ENCODE measurements at places on chromosomes 1 and 21.

DNA sequence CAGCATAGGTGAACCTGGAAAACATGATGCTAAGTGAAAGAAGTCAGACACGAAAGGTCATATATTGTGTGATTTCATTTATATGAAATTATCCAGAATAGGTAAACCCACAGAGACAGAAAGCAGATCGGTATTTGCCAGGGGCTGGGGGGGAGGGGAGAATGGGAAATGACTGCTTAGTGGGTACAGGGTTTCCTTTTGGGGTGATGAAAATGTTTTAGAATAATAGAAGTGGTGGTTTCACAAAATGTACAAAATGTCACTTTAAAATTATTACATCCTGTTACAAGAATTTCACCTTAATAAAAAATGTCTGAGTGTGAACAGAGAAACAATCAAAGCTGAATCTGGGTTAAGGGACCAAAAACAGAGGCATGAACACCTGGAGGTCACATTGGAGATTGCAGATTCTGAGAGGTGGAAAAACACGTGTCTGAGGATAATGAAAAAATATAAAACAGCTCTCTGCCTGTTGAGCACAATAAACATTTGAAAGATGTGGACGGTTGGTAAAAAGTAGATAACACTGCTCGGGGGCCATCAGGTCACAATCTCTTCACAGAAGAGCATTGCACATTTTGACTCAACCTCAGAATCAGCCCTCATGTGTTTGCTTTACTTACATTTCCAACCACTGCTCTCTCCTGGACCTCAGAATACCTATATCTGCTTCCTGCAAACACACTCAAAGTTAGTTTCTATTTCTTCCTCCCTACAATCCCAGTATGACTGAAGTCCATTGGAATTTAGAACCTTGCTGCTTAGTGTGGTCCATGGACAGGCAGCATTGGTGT lies 3.2 kb downstream of the SLAMF6 start:
- no peak for DNase-seq

GRCh38 chr1:41418857-41419583 lies 57.8 kb downstream of the FOXO6 start:
- DNase-seq = no peak

DNA sequence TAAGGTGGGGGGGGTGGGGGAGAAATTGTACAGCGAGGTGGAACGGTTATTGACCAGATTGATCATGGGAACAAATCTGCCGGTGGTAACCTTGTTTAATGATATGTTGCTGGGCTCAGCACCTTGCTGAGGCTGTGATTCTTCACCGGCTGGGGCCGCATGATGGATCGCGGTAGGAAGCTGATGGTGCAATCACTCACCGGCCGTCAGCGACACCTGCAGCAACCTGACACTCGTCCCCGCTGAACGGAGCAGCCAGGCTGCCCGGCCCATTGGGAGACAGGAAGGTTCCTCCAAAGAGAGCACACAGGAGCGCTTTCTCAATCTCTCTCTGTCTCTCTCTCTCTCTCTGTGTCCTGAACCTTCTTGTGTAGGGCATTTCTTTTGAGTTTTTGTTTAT lies 128.5 kb upstream of the RRP15 start:
- DNase-seq = no peak

DNA sequence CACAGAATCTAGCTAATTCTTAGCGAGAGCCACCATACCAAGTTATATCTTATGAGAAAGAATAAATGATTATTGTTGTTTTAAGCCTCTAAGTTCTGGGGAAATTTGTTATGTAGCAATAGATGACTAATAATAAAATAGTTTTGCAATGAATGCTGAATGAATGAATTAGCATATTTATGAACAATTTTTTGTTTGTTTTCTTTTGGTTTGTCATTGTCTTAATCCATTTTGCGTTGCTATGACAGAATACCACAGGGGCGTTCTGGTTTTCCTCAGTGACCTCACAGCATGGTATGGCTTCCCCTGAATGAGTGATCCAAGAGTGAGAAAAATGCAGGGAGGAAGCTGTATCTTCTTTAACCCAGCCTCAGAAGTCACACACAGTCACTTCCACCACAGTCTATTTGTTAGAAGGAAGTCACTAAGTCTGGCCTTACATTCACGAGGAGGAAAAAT lies 53.8 kb upstream of the HPDL start:
- no peak for DNase-seq

DNA sequence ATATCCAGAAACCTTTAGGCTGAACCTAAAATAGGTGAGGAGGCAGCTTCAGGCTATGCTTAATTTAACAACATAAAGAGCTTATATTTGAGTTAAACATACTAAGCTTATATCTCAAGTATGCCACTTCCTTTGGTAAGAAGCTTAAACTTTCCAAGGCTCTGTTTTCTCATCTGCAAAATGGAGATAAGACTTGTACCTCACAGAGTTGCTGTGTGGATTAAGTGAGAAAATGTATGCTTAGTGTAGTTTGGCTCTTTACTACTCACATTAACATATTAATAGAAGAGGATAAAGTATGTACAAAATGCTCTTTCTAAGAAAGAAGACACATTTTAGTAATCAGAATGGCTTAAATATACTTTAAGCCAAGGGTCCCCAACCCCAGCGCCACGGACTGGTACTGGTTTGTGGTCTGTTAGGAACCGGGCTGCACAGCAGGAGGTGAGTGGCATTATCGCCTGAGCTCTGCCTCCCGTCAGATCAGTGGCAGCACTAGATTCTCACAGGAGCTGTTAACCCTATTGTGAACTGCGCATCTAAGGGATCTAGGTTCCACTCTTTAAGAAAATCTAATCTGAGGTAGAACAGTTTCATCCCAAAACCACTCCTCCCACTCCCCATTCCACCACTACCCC lies 77.2 kb downstream of the HS2ST1 start:
- no peak for DNase-seq

DNA sequence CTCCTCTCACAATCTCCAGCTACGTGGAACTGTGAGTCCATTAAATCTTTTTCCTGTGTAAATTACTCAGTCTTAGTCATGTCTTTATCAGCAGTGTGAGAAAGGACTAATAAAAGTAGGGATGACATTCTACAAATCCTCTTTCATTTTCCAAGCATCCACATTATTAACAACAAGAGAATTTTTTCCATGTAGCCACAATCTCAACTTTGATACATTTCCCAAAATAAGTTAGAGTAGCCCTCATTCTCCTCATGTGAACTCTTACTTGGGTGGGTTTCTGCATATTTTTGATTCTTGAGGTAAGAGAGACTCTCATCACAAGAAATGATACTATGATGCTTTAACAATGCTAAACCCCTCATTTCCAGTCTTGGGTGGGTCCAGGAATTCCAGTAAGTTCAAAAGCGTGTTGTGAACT lies 52.8 kb downstream of the TNFSF18 start:
- no peak for DNase-seq

GRCh38 chr1:43004587-43005459 lies 46.2 kb upstream of the SLC2A1 start:
- no peak for DNase-seq

GRCh38 chr1:67735806-67736627 lies 51.0 kb downstream of the GADD45A start:
- DNase-seq = no peak

DNA sequence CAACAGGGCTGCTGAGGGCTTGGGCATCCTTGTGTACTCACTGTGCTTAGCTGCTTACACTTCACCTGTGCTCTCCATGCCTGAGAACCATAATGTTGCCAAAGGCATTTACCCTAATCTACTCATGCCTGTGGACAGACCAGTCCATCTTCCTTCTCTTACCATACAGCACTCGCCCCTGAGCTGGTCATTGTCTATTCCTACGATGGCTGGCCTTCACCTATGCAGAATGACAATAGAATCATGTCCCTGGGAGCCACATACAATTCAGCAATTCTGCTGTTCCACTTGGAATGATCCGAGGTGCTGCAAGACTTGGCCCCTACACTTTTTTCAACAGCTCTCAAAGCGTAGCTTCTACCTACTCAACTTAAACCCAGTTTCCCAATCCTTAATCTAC lies 96.5 kb downstream of the PAPPA2 start:
- DNase-seq = no peak

DNA sequence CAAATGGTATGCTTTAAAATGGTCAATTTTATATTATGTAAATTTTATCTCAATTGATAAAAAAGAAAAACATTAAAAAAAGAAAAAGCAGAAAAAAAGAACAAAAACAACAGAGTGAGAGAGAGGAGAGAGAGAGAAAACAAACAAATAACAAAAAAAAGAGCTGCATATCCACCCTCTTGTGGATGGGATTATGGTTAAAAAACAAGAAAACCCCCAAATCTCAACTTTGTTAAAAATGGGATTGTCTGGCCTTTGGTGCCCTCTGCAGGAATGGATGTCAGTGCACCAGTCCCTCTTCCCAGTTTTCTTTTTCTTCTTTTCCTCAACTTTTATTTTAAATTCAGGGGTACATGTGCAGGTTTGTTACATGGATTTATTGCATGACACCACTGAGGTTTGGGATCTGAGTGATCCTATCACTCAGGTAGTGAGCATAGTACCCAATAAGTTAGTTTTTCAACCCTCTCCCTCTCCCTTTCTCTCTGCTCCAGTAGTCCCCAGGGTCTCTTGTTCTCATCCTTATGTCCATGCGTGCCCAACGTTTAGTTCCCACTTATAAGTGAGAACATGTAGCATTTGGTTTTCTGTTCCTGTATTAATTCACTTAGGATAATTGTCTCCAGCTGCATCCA lies 28.1 kb downstream of the RNF187 start:
- DNase-seq = no peak

- DNase-seq = no peak
Measured at GRCh38 chr21:34570313-34570712, 44.6 kb downstream of the RCAN1 start.

- no peak for DNase-seq
Measured at GRCh38 chr21:35273333-35273732, 224.2 kb upstream of the RUNX1 start.

DNA sequence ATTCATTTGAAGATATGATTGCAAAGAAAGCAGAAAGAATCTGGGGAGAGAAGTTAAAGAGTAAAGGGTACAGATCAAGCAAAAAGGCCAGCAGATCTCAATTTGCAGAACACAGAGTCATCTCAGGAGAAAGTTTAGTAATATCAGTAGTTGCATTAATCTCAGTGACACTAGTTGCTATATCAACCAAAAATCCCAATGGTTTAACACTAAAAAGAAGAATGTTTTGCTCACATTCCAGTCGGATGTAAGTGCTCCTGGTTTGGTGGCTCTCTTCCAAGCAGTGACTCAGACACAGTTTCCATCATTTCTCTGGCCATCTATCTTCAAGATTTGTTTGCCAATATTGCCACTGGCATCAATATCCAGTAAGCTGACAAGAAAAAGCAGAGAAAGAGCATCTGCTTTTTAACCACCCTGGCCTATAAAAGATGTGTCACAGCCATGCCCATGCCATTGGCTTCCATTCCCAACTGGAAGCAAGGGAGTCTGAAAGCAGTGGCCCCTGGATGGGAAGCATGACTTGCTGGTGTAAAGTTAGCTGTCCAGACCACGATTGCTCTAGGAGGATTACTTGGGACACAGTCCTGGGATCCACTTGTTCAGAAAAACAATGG lies 45.5 kb upstream of the AIM2 start:
- DNase-seq = no peak

GRCh38 chr1:40782371-40782956 lies 1.1 kb upstream of the KCNQ4 start:
- no peak for DNase-seq

GRCh38 chr1:98796049-98796448 lies 134.5 kb downstream of the SNX7 start:
- DNase-seq = no peak

- DNase-seq = no peak
Measured at GRCh38 chr21:46079352-46080170, 18.4 kb upstream of the COL6A2 start.

DNA sequence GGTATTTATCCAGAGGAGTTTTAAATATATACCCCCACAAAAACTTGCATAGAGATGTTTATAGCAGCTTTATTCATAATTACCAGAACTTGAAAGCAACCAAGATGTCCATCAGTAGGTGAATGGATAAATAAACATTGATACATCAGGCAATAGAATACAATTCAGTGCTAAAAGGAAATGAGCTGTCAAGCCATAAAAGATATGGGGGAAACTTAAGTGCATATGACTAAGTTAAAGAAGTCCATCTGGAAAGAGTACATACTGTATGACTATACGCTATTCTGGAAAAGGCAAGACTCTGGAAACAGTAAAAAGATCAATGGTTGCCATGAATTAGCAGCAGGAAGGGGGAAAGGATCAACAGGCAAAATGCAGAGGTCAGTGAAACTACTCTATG lies 366.7 kb downstream of the HHIPL2 start:
- no peak for DNase-seq

DNA sequence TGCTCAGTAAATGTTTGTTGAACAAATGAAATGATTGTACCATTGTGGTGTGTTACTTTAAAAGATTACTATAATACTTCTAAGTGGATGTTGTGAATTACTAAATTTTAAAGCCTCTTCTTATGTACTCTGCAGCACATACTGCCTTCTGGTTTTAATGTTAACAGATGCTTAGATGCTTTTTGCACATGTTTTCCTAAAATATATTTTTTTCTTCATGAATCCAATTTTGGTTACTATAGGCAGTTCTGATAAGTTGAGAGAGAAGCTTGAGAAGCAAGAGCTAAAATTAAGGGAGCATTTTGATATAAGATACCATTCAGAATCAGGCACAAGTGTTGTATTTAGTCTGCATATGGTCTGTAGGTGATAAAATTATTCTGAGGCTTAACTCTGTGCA lies 21.3 kb downstream of the CTTNBP2NL start:
- no peak for DNase-seq

GRCh38 chr1:43803646-43804045 lies 96.3 kb downstream of the ST3GAL3 start:
- no peak for DNase-seq

- no peak for DNase-seq
Measured at GRCh38 chr1:8871539-8871935, 6.9 kb downstream of the ENO1 start.

DNA sequence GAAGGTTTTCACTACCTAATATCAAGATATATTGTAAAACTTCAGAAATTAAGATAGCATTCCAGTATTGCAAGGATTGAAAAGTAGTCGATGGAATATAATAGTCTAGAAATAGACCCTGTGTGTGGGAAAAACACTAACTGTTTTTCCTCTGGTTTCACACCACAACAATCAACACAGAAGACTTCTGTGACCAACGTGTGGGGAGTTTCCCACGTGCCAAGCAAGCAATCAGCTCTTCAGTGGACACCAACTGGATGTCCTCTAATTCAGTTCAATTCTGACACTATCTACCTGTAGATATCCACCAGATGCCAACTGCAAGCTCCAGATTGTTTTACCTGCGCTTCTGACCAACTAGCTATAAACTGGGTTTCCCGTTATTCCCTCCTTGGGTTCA lies 12.1 kb downstream of the CD244 start:
- no peak for DNase-seq

All from stimulated activated CD4-positive, alpha-beta T cell treated with anti-CD3 and anti-CD28 coated beads, Interleukin-1b, Interleukin-23, amount 100 ng/mL, for 4 hours (primary cell).